CD14-positive monocyte (primary cell): ENCODE measurements at places on chromosomes 12 and 14.
A peak's percentile ranks its signal among the peaks of the same experiment; 100 is the strongest.

- no peak for DNase-seq
Measured at GRCh38 chr14:35883677-35884293, 57.6 kb downstream of the BRMS1L start.

GRCh38 chr12:11652351-11653040, 3.0 kb downstream of the ETV6 start:
- DNase-seq, result peak; percentile 88

DNA sequence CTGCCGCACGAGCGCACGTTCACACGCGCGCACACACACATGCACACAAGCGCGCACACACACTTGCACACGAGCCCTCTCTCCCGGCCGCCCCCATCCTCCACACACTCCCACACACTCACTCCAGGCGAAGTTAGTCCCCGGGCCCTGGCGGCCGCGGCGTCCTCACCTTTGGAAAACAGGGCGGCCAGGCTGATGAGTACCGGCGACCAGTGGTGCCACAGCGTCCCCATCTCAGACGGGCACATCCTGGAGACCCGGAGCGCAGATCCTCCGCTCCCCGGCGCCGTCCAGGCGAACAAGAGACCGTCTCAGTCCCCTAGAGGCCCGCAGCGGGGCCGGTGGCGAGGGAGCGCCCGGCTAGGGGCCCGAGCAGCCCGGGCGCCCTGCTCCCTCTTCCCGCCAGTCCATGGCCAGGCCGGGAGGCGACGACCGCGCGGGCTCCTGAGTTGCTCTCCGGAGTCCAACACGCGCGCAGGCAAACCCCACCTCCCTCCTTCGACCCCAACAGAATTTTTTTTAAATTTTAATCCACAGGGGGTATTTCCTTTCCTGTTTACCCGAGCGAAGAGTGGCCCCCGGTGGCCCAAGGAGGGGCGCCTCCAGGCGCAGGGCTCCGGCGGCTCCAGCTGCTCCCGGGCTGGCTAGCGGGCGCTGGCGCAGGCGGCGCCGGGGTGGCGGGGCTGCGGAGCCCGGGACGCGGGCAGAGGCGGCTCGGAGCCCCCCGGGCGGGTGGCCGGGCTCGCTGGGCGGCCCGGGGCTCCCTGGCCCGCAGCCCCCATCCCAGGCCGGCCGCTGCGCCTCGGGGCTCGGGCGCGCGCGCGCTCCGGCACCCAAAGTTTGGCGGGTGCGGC, 506 bp downstream of the TMEM132D start:
- no peak for DNase-seq

DNA sequence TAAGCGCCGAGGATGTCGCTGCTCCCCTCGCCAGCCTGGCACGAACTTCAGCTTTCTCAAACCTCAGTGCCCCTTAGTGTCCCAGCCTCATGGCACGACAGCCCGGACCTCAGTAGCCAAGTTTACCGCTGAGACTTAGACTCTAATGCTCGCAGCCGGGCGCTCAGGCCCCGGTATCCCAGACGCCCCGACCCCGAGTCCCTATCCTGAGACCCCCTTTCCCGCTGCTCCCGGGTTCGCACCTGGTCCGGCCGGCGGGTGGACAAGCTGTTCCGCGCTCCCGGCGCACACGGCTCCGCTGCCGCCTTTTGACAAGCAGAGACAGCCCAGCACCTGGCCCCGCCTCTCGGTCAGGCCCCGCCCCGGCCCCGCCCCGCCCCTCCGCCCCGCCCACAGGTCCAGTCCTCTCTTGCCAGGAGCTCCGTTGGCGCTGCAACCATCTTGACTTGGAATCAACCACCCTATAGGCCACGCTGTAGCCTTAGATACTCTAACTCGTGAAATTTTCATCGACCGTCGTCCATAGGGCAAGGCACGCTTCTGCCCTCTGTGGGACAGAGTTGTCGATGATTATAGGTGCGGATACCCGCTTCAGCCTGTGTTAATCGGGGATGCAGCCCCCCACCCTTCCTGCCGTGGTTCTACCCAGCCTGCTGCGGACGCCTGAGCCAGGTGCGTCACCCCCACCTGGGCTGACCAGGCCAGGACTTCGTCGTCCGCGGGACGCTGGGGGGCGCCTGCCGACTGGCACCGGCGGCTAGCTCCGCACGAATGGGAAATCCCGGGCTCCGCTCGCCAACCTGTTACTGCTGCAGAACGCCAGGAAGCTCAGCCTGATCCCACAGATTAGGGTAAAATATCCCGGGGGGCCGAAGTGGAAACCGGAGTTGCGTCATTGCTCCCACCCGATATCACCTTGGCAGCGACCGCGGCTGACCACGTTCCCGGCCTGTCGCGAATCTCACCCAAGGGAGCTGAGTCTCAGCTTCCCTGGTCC, at the start of gene VDR:
TSS of gene VDR (minus strand) at position 282 of the 997 bp plus-strand sequence. CDS start 25,881 bp downstream, outside the sequence.
- DNase-seq, result peak; percentile 86

GRCh38 chr12:106345746-106346145, 11.8 kb upstream of the POLR3B start:
- DNase-seq, result no peak

DNA sequence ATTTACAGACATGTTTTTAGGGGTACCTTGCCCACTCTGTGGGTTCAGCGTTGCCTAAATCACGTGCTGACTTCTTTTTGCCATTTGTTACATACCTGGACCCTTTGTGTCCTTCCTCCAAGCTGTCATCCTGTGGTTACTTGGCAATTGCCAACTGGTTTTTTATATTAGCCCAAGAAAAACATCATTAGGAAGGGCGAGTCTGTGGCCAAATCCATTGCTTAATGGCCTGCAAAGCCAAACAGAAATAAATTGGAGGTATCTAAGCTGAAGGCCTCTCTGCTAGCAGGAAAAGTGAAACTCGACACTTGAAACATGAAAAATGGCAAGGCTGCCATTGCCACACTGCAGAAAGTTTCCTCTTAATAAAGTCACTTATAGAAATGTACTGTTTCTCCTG, 190.4 kb downstream of the NUAK1 start:
- DNase-seq, result no peak

DNA sequence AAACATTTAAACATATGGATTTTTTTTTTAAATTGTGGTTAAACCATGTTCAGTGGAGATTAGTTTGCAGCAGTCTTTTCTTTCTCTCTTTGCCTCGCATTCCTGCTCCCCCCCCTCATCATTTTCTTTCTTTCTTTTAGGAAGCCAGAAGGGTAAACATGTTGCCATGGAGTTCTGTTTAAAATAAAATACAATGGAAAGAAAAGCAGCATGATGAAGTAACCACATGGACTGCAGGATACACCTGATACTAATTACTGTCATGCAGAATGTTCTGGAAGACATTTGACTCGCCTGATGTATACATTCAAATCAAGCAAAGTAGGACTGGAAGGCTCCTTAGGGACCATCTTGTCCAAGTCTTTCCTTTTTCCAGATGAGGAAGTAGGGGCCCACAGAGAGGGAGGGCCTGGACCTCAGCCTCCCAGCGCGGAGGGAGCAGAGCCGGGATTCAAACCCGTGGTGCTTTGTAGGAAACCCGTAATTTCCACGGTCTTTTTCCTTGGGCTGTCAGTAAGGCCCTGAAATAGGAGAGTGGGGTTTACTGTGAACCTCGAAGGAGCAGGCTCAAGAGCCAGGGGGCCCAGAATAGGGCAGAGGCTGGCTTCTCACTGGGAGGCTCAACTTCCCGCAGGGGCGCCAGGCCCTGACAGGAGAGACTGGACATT, 2.4 kb upstream of the MEG3 start:
- DNase-seq, result no peak

DNA sequence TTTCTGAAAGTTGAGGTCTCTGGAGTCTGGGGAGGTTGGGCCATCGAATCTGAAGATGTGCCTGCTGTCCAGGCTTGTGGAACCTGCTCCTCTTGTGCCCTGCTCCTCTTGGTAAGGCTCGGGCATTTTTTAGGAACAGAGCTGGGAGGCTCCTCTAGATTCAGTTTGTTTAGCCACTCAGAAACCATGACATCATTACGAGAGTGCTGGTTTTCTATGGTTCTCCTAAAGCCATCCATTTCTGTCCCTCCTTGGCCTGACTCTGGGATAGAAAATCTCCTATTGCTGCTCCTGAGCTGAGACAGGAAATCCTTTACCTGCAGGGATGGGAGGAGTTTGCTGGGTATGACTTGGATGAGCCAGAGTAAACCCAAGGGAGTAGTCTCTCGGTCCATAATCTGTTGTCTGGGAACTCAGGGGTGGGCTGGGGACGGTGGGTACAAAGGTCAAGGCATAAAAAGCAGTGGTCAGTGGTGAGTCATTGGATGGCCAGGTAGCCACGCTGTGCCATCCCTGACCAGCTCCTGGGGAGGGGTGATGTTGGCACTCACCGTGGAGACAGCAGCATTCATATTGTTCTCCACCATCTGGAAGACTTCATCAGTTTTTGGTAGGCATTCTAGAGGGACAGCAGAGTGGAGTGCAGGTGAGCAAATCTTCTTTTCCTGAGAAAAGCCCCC, 2.4 kb upstream of the ADCY4 start:
- no peak for DNase-seq

DNA sequence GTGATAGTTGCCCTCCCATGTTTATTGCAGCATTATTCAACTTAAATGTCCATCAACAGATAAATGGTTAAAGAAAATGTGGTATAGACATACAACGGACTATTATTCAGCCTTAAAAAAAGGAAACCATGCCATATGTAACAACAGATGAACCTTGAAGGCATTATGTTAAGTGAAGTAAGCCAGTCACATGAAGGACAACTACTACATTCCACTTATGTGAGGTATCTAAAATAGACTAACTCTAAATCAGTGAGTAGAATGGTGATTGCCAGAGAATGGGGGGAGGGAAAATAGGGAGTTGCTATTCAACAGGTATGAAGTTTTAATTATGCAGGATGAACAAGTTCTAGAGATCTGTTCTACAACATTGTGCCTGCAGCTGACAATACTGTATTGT, 10.1 kb downstream of the PCNX4 start:
- no peak for DNase-seq

DNA sequence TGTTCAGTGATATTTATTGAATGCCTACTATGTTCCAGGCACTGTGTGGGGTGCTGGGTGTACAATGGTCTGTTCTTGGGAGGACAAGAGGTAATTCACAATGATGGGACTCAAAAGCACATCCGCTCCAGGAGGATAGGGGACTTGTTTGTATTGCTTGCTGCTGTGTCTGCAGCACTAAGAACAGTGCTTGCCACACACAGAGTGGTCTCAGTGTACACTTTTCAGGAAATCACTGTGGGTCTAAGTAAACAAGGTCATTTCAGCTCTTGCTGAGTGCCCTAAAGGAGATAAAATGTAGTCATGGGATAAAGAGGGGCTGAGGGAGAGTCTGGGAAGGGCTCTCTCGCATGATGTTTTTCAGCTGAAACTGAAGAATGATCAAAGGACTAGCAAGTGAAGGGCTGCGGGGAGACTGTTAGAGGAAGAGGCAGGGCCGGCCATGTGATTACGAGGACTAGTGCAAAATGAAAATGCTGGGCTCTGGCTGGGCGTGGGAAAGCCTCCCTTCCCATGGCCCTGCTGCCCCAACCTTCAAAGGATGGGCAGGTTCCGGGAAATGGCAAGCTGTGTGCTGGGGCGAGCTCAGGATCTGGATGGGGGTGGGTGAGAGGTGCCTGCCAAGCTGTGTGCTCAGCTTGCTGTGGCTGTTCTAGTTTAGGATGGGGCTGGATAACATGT, 39.1 kb downstream of the ADCK1 start:
- no peak for DNase-seq

- no peak for DNase-seq
Measured at GRCh38 chr12:95497031-95497430, 23.1 kb downstream of the METAP2 start.

GRCh38 chr12:121534495-121535148, 46.2 kb downstream of the KDM2B start:
- DNase-seq, result no peak

GRCh38 chr12:90514325-90514724, 440.7 kb downstream of the CCER1 start:
- no peak for DNase-seq
